NCI-H1092 (cell line): ENCODE measurements at places on chromosomes 13 and 19.

DNA sequence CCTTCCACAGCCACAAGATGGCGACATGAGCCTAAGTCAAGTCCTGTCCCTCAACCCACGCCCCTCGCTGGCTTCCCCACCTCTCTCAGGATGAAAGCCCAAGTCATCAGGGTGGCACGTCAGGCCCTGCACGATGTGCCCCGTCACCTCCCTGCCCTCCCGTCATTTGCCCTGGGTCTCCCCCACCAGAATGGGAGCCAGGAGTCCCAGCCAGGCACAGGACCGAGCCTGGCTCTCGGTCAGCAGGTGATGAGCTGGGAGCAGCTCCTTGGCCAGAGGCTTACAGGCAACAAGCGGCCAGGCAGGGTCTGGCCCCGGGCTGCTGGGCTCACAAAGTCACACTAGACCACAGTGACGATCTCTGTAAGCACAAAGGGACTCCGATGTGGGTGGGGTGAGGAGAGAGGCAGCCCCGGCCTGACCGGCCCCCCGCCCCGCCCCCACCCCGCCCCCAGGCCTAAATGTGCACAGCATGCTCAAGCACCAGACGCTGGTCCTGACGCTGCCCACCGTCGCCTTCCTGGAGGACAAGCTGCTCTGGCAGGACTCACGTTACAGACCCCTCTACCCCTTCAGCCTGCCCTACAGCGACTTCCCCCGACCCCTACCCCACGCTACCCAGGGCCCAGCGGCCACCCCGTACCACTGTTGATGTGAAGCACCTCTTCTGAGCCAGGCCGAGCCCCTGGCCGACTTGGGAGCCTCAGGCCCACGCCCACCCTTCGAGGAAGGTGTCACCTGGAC is 7.3 kb downstream of the MRPL4 start:
- DNase-seq = peak; percentile 72

- no peak for DNase-seq
These were observed 5.5 kb downstream of the PDE4C start for GRCh38 chr19:18220632-18221275.

GRCh38 chr19:56725829-56726424 is 54.4 kb upstream of the ZNF835 start:
- no peak for DNase-seq

DNA sequence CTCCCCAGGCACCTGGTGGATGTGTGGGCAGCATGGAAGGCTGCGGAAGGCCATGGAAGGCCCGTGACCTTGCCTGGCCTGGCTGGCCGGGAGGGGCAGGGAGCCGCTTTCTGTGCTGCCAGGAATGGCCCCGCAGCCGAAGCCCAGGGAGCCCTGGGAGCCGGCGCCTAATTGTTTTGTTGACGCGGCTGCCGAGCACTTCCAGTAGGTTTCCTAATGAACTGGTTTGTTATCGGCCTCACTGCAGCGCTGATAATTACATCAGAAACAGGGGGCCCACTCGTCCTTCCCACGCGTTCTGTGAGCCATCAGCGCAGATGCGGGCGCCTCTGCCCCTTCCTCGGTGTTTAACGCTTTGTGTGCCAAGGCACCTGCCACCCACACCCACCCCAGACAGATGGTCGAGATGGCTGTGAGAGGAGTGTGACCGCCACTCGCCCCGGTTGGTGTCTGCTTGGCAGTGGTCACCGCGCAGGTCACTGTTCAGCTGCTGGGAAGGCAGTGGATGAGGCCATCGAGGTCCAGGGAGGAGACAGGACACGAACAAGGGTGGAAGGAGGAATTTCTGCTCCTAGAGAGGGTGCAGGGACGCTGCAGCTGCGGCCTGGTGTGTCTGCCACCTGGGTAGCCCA is 124.5 kb downstream of the KDM4B start:
- DNase-seq = peak; percentile 26

DNA sequence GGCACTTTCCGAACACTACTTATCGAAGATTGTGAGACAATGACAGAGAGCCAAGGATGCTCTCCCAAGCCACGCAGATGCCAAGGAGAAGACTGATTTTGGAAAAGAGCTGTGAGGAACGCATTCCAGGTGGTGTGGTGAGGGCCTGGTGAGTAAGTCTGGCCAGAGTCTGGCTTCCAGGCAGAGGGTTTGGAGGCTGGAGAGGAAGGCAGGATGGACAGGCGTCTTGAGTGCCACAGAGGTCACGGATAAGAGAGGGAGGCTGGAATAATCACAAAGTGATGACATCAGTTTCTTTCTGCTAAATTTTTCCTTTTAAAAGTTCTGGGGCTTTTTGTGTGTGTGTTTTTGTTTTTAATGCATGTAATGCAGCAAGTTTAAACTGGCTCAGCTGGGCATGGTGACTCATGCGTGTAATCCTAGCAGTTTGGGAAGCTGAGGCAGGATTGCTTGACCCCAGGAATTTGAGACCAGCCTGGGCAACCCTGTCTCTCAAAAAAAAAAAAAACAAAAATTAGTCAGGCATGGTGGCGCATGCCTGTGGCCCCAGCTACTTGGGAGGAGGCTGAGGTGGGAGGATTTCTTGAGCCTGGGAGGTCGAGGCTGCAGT is 235.1 kb downstream of the NALCN start:
- no peak for DNase-seq

DNA sequence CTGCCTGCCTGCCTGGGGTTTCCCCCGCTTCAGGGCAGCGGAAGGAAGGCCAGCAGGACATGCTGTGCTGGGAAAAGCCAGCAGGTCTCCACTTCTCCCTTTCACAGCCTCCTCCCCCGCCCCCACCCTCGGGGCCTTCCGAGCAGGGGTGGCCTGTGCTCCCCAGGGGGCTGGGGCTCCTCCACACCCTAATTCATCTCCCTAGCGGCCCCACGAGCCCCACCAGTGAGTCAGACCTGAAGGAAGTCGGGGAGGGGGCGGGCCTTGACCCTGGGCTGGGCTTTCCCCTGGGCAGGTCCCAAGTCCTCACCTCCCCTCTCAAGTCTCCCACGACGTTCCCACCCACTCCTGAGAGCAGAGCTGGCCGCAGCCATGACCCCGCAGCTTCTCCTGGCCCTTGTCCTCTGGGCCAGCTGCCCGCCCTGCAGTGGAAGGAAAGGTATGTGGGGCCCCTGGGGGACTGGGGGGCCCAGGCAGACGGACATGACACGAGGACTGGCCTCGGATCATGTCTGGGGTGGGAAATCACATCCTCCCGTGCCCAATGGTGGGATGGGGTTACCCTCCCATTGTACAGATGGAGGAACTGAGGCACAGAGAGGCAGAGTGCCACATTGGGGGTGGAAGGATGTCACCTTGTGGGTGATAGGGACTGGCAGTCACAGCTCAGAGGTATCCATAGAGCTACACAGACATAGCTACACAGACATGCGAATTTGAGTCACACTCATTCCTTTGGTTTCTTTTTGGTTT is at the start of gene EBI3:
TSS of gene EBI3 (plus strand) at position 345 of the 753 bp plus-strand sequence. CDS start at position 373, 28 bp downstream.
- no peak for DNase-seq

DNA sequence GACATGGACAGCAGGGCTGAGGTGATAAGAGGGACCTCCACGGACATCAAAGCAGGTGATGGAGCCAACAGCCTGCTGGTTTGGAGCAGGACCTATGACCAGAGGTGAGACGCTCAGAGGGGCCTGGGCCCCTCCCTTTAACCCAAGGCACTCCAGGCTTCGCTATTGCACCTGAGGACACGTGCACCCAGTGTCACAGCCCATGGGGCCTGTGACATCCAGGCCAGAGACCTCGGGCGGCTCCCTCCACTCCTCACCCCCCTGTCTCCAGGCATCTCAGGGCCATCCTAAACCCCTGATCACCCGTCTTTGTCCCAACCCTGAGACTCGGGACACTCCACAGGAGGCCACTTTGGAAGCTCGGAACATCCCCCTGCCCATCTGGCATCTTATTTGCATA is 12.9 kb downstream of the ADGRE5 start:
- DNase-seq = no peak

GRCh38 chr19:35038623-35039512 is 2.7 kb upstream of the HPN start:
- no peak for DNase-seq

DNA sequence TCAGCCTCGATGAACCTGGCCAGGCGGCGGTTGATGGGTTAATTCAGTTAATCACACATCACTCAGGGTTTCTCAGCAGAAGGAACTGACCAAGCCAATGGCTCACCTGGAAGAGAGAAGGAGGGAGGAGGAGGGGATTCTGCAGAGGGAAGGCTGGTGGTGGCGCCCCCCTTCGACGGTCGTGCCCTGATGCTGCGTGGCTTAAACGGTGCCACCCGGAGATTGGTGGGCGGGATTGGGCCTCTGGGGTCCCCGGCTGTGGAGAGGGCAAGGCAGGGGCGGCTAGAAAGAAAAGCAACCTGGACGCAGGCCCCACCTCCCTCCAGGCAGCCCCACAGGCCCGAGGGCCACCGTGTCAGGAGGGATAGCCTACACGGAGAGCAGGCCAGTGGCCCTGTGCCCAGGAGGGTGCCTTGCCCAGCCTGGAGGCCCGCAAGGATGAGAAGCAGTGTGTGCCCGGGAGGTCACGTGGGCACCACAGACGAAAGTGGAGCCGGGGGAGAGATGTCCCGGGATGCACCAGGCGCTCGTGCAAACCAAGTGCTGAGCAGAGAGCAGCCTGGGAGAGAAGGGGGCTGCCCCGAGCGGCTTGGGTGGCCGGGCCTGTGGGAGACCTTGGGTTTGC is 16.0 kb downstream of the CSNK1G2 start:
- DNase-seq = no peak

DNA sequence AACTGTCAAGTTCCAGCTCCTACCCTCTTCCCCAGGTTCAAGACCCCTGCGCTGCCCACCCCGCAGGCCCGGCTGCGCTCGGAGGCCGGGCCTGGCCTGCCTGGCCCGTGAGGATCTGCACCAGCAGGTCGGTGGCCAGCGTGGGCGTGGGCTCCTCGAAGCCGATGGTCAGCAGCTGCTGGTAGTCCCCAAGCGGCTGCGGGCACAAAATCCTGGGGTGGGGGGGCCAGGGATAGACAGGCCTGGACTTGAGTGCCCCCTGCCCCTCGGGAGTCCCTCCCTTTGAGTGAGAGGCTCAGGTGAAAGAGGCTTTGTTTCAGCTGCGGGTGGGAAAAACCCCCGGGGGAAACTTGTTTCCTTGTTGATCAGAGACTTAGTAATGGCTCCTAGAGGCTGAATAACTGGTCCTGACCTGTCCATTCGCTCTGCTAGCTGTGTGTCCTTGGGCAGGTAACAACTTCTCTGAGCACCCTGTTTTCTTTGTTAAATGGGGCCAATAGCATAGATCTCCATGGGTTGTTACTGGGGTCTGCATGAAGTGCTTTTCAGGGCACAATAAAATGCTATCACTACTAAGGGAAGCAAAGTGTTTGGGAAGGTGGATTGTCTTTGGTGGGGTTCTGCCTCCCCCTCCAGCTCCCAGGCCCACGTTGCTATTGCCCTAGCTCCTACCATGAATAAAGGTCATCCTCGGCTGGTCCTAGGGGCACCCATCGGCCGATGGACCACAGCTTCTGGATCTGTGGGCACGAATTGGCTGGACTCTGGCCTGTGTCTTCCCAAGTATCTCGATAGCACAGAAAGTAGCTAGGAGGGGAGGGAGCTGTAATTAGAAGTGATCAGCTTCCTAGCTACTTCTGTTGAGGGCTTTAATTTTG is 3.5 kb downstream of the C19orf67 start:
- no peak for DNase-seq

DNA sequence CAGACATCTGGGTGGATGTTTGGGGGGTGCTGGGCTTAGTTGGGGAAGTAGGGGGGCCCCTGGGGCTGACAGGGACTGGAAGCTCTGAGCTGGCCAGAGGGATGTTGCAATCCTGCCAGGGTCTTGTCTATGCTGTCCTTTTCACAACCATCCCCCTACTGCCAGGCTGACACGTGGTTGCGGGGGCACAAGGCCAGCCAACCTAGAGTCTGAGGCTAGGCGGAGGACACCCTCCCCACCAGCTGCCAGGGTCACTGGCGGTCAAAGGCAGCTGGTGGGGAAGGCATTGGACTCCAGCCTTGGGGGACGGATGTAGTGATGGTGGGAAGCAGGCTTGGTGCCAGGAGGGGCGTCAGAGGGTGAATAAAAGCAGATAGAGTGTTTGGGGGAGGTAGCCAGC is 1.6 kb upstream of the APOC1 start:
- DNase-seq = no peak

DNA sequence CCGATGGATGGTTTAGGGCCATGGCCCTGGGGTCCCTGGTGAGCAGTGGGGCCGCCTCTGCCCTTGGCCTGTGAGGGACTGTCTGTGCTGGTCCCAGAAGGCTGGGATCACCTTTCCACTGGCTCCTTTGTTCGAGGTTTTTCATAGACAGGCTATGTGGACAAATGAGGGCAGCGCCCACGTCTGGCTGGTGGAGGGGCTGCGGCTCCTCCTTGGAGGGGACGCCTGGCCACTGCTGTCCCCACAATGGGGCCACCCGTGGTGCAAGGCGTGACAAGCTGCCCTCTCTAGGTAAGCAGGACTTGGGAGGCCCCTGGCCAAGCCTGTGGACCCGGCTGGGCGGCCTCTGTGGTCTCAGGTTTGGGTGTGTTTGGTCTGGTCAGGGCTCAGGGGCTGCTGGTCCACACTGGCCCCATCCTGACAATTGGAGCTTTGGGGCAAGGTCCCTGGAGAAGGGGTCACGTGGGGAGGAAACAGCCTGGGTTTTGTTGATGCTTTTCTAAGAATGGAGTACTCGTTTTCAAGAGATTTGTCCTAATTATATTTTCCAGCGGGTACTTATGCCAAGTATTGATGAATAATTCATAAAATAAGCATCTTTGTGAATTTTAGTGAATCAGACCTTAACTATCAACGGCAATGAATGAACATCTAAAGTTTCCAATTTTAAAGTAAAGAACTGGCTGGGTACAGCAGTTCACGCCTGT is 33.3 kb downstream of the MCF2L start:
- peak; percentile 78 for DNase-seq

GRCh38 chr13:20356444-20356843 is 124.3 kb upstream of the GJB6 start:
- no peak for DNase-seq

DNA sequence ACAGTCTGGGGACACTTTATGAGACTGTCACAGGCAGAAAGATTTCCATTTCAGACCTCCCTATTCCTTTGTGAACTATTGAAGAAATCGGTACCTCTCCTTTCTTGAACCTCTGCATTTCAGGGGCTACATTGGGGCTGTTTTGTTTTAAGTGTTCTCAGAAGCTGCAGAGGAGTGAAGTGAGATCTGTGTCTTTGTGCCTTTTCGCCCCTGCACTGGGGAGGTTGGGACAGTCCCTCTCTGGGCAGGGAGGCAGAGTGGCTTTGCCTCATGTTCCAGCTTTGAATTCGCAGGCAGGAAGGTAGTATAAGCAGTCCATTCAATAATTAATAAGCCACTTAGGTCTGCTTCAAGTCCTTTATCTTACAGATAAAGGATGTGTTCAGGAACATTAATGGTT is 9.5 kb upstream of the AMER2 start:
- no peak for DNase-seq

DNA sequence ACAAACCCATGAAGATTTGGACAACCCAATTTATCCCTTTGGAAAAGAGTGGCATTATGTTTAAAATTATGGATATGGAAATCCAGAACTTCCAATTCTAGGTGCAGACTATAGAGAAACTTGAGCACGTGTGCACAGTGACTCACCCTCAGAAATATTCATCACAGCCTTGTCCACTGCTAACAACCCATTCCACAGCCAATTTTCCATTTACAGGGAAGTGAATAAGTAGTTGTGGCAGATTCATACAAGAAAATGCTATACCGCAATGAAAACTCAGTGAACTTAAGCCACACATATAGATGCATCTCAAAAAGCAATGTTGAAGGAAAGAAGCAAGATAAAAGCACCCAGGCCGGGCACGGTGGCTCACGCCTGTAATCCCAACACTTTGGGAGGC is 133.3 kb downstream of the USP12 start:
- DNase-seq = no peak
